ENCODE measurements at places on chromosomes 3 and 15. TPM values are rescaled to one million over a fixed set of nuclear protein-coding genes. Genes with fewer than 3 reads are reported as not detected.

The SEMA3B gene
- 2.6 TPM for total RNA-seq

GRCh38 chr15:71168166-71168834 lies 53.0 kb downstream of the THSD4 start:
- H3K27ac ChIP-seq = no peak overlapping the region
- H3K4me1 ChIP-seq = no peaks in the 10 kb centered on the region
- DNase-seq = no peak
- H3K36me3 ChIP-seq = no peaks in the 10 kb centered on the region

The EOMES gene
- total RNA-seq = not detected

DNA sequence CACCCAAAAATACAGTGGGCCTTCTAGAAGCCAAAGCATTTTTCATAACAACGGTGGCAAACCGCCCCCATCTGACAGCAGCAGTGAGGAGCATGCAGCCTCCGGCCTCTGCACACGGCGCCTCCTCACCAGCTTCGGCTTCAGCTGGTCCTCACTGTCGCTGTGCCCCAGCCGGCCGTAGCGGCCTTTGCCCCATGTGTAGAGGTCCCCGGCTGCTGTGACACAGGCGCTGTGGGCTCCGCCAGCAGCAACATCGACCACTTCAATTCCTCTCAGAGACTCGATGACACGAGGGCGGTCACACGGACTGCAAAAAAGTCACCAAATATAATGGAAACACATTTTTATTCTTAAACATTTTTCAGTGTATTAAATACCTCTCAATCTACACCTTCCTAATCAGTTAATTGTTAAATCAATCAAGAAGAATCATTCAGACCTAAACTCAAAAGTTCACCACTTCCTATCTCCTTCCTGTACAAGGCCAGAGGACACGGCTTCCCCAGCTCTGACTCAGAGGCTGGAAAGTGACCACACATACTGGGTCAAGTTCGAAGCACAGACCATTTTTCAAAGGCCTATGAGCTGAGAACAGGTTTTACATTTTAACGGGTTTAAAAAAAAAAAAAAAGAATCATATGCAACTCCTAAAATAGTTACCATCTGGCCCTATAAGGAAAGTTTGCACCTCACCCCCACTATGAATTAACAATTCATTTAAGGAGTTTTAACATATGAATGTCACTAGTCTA lies 33.6 kb upstream of the OCA2 start:
- DNase-seq = no peak
- no peak overlapping the region for H3K27ac ChIP-seq
- peaks cover 57% of the 10 kb centered on the region for H3K36me3 ChIP-seq
- no peak overlapping the region for H3K4me3 ChIP-seq
- H3K4me1 ChIP-seq = 0 out of 2 replicates have a peak, but pooled peaks cover 2% of the 10 kb centered on the region

DNA sequence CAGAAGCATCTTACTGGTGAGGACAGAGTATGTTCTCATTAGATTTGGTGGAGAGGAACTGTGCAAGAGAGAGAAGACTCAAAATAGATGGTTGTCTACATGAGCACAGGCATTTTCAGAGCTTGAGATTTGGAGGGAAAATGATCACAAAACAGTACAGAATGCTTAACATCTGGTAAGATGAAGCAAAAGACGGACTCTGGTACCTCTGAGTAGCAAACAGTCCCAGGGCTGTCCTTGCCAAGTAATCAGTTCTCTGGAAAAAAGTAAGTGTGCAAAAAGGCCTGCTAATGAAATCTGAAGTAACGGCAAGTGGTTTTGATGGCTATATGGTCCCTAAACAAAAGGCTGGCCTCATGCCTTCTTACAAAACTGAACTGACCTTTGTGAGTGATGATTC lies 414.2 kb downstream of the CNTN4 start:
- no peak for DNase-seq
- H3K27ac ChIP-seq = no peak overlapping the region
- no peaks in the 10 kb centered on the region for H3K27me3 ChIP-seq
- no peaks in the 10 kb centered on the region for H3K4me1 ChIP-seq
- H3K36me3 ChIP-seq = no peaks in the 10 kb centered on the region

The CNBP gene
- 258 TPM for total RNA-seq

DNA sequence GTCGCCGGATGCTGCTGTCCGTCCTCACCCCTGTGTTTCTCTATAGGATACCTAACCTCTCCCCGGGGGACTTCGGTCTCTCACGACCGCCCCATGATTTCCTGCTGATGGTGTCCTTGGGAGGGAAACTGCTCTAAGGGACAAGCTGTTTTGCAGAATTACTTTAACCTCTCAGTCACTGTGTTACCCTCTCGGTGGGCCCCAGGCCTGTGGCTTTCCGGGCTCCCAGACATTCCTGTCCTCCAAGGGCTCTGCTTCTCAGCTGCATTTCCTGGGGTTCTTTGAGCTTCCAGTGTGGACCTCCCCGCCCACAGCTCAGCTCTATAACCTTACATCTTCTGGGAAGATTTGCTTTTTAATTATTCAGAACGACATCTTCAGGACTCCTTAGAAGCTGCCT lies 40.9 kb downstream of the CHST2 start:
- no peaks in the 10 kb centered on the region for H3K27me3 ChIP-seq
- no peak overlapping the region for H3K27ac ChIP-seq
- H3K4me1 ChIP-seq = peaks cover 3% of the 10 kb centered on the region
- no peaks in the 10 kb centered on the region for H3K36me3 ChIP-seq
- DNase-seq = no peak
- no peak overlapping the region for H3K4me3 ChIP-seq

- no peaks in the 10 kb centered on the region for H3K36me3 ChIP-seq
- no peaks in the 10 kb centered on the region for H3K27me3 ChIP-seq
- no peak for DNase-seq
- peak overlapping the region; percentile 30 for H3K27ac ChIP-seq
- no peak overlapping the region for H3K4me3 ChIP-seq
Measured at GRCh38 chr3:111594781-111595180, 365 bp downstream of the ZBED2 start.

The ABHD17C gene
- total RNA-seq = 1.3 TPM

GRCh38 chr3:198070871-198071270 lies 110.9 kb downstream of the LMLN start:
- H3K4me1 ChIP-seq = peaks cover 5% of the 10 kb centered on the region
- no peak overlapping the region for H3K4me3 ChIP-seq
- H3K36me3 ChIP-seq = no peaks in the 10 kb centered on the region

The APBA2 gene
- 53.3 TPM for total RNA-seq

The INTS14 gene
- total RNA-seq = 29.4 TPM
